Suppressor macrophage (primary cell): ENCODE measurements at places on chromosomes 4 and X.

- DNase-seq = no peak
These were observed 34.5 kb upstream of the VEGFD start for GRCh38 chrX:15418707-15419181.

DNA sequence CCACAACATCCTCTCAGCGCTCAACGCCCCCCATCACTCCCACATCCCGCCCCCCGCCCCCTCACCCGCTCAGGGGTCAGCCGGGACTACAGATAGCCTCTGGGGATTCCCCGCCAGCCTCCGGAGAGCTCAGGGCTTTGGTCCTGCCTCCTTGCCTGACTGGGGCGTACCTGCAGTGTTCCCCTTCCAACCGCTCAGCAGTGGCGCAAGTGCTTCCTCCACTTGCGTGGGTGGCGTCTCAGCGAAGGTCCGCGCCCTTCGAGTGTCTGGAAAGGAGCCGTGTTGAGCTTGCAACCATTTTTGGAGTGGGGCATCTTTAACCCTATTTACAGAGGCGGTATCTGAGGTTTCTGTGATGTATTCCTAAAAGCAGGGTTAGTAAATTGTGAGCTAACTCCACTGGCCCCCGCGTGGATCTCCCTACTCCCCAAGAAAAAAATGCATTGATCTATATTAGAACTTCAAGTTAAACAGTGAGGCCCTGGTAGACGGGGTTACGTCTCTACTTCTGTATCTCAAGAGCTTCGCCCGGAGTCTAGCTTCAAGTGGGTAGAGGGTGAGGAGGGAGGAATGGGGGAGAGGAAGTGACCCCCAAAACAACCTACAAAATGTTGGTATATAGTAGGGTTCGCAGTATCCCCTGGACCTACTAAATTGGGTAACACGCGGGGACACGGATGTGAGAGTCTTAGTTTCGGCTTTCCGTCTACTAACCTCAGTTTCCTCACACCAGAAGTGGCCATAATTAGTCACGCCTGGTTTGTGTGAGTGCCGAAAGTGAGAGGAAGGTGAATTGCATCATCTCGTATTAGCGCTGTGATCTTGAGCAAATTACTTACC is 16.1 kb downstream of the NKX3-2 start:
- peak; percentile 20 for DNase-seq

DNA sequence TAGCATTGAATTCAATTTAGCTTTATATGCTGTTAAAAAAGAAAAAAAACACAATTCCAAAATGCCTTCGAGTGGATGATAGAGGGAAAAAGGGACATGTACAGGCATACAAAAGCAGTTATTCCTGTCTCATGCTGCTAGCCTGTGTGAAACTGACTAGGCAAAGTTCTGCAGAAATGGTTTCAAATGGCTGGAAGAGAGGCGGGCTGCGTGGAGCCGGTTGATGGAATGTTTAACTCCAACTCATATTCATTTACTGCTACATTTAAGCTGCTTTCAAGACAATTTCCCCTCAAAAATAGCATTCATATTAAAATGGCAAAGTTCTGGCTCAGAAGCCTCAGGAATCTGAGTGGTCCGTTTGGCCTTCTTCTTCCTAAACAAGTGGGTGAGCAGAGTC is 143.8 kb upstream of the PPARGC1A start:
- no peak for DNase-seq

DNA sequence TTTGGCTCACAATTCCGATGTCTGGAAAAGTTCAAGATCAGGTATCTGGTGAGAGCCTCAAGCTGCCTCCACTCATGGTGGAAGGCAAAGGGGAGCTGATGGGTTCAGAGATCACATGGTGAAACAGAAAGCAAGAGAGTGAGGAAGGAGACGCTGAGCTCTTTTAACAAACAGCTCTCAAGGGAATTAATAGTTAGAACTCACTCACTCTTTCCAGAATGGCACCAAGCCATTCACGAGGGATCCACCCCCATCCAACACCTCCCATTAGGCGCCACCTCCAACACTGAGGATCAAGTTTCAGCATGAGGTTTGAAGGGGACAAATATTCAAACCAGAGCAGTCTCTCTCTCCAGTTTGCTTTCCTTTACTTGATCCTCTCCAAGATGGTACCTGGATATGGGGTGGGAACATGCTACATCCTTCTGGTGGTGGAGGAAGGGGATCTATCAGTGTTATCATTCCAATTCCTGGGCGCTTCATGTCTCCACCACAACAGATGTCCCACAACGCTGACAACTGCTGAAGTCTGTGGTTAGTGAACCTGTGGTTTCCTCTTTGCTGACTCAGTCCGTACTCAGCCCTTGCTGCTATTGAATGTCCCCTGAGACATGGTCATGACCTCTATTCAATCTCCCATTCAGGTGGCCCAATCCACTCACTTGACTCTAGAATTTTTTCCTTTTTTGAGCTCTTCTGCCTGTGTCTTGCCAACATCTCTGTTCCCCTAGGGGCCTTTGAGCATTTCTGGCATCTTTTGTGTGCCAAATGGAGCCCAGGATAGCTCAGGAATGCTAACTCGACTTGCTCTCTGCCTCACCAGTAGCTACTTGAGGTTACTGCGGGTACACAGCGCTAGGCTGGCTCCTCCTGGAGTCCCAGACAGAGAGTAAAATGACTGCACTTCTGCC is 395.2 kb downstream of the MID1IP1 start:
- DNase-seq = peak; percentile 33

GRCh38 chr4:17492058-17492741 is 19.7 kb downstream of the QDPR start:
- DNase-seq = no peak

- DNase-seq = no peak
These were observed 159.9 kb downstream of the SCFD2 start for GRCh38 chr4:53205970-53206369.

DNA sequence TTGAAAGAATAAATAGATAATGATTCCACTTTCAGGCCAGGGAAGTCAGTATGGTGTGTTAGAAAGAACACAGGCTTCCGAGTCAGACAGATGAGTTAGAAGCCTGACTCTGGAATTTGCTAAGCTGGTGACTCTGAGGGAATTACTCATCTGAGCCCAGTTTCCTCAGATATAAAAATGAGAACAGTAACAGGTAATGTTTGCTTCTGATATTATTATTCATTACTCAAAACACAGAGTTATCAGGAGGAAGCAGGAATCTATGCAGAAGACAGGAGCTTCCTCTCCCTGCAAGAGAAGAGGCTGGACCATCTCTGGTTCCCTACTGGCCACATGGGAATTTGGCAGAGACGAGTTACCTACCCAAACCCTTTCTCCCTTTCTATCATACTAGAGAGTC is 163.1 kb downstream of the EVC2 start:
- no peak for DNase-seq
